ENCODE measurements at places on chromosomes 1 and 21.

DNA sequence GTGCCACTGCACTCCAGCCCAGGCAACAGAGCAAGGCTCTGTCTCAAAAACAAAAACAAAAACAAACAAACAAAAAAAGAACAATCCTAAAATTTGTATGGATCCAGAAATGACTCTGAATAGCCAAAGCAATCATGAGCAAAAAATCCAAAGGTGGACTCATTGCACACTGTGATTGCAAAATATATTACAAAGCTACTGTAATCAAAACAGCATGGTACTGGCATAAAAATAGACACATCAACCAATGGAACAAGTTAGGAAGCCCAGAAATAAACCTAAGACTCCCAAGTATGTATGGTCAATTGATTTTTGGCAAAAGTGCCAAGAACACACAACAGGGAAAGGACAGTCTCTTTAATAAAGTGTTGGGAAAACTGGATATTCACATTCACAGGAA, 19.9 kb downstream of the ERO1B start:
- DNase-seq: no peak

- peak; percentile 6 for DNase-seq
Observed at GRCh38 chr21:23452384-23453083, 2154.7 kb downstream of the MRPL39 start.

DNA sequence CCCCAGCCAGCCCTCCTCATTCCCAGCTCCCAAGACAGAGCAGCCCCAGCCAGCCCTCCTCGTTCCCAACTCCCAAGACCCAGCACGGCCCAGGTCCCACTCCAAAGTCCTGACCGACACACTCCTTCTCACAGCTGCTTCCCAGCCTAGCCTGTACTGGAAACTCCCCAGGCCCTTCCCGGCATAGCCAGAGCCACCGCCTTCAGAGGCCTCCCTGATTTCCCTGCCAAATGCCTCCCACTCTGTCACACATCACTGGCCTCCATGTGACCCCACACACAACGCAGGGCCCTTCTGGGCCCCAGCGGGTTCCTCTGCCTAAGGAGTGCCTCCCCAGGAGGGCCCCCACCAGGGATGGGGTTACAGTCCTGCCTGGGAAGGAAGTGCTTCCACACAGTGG, 2.8 kb downstream of the UBE2J2 start:
- DNase-seq: no peak

GRCh38 chr1:44698138-44698537, 23.6 kb downstream of the ARMH1 start:
- DNase-seq: no peak

- no peak for DNase-seq
Observed at GRCh38 chr1:230923176-230923575, 54.9 kb upstream of the C1orf198 start.

- peak; percentile 1 for DNase-seq
Observed at GRCh38 chr1:143691400-143691891, 280.3 kb downstream of the FAM72C start.

DNA sequence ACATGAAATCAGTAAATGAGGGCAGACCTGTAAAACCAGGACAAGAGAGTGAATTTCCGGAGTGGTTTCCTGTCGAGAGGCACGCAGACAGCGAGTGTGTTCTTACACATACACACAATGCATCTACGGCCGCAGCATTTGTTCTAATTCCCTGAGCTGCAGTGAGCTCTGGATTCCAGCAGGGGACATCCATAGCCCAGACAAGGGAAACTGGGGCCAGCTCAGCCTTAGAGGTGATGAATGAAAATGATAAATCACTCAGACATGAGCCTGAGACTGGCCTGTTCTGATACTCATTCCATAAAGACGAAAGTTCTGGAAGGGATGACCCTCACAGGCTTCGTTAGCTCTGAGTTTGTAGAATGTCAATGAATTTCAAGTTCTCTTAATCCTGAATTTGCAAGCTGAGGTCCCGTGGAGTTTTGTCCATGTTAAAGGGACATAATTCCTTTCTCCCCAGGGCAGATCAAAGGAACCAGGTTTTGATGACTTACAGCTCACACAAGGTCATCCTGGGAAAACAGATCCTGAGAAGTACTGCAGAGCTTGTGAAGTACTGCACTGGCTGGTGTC, 207.9 kb upstream of the C1orf87 start:
- DNase-seq: peak; percentile 47

- peak; percentile 85 for DNase-seq
Observed at GRCh38 chr1:155063550-155064110, at the start of gene EFNA4. TSS of gene EFNA4 (plus strand) at chr1:155063740. CDS start at chr1:155063824, 84 bp downstream.

All from activated CD4-positive, alpha-beta T cell treated with anti-CD3 and anti-CD28 coated beads, Interleukin-2, Interleukin-4, amounts not matched to agents 100 ng/mL and 50 ng/mL, durations not matched to agents 16 hours and 8 hours (primary cell).